IPS-NIHi11 (cell line): ENCODE measurements at places on chromosomes 4 and X.

- no peak for DNase-seq
These were observed 2535.3 kb downstream of the PCDH7 start for GRCh38 chr4:33255507-33255906.

GRCh38 chr4:185637163-185637875, 102.0 kb upstream of the PDLIM3 start:
- no peak for DNase-seq

DNA sequence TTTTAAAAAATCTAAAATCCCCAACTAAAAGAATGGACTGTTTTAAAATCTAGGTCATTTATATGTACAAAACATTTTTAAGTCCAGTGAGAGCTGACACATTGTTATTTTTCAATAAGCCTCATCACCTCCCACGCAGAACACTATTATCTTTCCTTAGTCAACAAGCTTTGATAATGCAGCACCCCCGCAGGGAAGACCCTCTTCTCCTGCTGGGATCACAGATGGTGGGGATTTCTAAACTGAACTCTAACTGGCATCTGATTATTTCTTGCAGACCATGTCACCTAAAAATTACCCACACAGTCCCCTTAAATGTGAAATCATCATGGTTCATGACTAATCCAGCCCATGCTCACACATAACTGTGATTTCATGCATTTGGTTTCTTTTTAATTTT, 11.6 kb downstream of the SYTL4 start:
- DNase-seq: no peak

DNA sequence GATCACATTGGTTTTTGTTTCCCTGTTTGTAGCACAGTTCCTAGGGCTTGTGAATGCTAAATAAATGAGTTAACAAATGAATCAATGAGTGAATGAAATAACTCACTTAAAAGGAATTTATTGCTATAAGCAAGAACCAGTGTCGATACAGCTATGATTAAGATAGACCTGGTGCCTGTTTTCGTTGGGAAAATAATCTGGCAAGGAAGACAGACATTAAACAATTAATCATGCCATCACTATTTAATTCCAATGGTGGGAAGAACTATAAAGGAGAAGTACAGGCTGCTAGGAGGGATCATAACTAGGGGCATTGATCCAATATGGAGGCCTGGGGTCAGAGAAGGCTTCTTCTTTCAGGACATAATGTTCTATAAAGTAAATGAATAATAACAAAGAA, 4.5 kb upstream of the CBR4 start:
- DNase-seq: no peak

GRCh38 chrX:63282077-63282476, 69.1 kb downstream of the SPIN4 start:
- DNase-seq: no peak

DNA sequence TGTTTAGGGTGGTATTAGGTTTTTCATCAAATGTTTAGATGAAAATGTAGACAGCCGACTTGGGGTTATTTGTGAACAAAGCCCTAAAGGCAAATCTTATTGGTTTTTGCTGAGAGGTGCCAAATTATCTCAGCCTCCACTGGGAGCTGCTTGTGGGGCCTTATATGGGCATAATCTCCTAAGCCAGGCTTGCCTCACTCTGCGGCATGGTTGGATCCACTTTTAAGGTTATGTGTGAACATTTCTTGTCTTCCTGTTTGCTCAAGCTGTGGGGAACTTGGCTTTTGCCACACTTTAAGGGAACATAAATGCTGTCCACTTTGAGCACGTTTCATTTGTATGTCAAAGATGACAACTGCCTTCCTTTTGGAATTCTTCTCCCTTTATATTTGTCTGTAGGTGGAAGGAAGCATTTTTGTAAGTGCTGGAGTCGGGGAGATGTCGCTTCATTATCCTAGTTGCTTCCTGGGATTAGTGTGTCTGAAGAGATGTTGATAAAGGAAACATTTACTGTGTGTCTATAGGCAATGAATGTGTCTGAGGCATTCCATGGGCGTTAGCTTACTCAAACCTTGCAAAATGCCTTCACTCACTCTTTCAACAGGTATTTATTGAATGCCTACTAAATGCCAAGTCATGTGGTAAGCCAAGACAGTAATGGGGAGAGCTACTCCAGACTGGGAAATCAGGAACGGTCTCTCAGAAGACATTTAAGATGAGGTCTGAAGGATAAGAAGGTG, 78.3 kb downstream of the SLC9A6 start:
- DNase-seq: no peak

DNA sequence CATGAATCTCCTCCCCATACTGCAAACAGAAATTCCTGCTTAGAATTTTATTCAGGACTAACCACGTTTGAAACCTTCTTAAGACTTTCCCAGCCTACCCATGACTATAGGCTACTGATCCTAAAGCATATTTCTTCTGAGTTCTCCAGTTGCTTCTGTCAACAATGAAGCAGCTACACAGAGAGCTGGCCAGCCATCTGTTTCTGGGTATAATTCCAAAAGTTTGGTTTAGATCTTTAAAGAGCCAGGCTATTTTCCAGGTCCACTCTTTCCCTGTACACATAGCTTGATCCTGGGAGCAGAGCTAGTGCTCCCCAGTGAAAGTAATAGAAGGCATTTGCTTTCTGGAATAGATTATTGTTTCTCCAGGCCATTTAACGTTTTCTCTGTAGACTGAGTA, 4.0 kb upstream of the ITM2A start:
- no peak for DNase-seq

GRCh38 chrX:67750694-67751093, 206.9 kb downstream of the AR start:
- no peak for DNase-seq

DNA sequence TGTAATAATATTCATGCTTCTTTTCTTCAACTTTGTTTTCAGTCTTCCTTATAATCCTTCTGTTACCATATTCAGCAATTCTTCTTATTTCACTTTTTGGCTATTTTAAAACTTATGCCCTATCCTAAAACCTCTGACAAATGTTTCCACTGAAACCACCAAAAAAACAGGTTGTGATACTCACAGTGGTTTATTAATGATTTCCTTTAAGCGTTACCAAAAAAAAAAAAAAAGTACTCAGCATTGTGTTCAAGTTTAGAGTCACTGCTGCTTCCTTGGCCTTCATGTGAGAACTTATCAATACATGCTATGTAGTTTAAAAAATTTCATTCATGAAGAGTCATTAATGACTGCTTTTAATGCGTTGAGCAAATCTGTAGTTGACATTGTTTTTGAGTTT, 35.4 kb upstream of the UGT2A3 start:
- DNase-seq: no peak
